ENCODE measurements at places on chromosomes 3 and 15.

- no peak for DNase-seq
Observed at GRCh38 chr3:115990669-115991068, 367.4 kb downstream of the GAP43 start.

DNA sequence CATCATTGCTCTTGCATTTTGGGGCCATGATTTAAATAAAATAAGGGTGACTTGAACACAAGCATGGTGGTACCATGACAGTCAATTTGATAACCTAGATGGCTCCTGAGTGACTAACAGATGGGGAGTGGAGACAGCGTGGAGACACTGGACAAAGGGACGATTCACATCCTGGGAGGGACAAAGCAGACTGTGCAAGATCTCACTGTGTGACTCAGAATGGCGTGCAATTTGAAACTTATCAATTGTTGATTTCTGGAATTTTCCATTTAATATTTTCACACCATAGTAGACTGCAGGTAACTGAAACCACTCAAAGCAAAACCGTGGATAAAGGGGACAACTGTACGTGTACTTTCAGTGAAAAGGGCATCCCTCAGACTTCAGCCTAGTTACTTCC, 25.5 kb downstream of the MCCC1 start:
- DNase-seq = no peak

GRCh38 chr15:48370460-48370859, 39.2 kb downstream of the DUT start:
- no peak for DNase-seq

DNA sequence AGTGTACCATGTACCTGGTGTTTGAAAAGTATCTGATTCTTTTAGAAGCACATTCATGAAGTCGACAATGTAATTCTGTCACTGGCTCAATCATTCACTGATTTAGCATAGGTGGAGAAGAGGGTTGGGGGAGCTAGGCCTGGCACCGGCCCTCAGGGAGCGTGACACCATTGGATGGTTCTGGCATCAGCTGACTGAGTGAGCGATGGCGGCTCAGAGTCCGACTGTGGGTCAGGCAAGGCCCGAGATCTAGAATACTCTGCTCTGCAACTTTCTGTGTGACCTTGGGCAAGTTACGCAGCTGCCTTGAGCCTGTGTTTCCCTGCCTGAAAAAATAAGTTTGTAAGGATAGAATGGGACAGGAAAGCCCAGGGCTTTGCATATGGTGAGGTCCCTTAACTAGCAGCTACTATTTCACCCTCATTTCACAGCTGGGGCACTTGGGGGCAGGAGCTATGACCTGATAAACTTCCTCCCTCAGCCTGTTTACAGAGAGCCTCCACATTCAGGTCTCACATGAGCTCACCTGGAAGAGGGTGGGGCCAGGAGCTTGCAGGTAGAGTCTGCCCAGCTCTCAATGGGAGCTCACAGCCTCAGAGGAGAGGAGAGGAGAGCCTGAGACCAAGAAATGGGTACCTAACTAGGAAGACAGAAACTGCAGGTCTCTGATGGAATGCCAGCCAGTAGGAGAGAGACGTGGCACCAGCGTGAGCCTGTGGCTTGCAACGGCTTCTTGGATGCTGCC, 153.7 kb upstream of the TLE3 start:
- DNase-seq = no peak

- DNase-seq = no peak
Observed at GRCh38 chr15:36911322-36911944, 188.9 kb downstream of the MEIS2 start.

DNA sequence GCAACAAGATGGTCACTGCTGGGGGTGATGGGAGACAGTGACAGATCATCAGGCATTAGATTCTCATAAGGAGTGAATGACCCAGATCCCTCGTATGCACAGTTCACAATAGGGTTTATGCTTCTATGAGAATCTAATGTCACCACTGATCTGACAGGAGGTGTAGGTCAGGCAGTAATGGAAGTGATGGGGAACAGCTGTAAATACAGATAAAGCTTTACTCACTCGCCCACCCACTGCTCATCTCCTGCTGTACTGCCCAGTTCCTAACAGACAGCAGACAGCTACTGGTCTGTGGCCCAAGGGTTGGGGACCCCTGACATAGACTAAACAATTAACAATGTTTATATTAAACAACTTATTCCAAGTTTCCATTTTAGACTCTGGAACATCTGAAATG, 25.4 kb downstream of the IFT80 start:
- no peak for DNase-seq

DNA sequence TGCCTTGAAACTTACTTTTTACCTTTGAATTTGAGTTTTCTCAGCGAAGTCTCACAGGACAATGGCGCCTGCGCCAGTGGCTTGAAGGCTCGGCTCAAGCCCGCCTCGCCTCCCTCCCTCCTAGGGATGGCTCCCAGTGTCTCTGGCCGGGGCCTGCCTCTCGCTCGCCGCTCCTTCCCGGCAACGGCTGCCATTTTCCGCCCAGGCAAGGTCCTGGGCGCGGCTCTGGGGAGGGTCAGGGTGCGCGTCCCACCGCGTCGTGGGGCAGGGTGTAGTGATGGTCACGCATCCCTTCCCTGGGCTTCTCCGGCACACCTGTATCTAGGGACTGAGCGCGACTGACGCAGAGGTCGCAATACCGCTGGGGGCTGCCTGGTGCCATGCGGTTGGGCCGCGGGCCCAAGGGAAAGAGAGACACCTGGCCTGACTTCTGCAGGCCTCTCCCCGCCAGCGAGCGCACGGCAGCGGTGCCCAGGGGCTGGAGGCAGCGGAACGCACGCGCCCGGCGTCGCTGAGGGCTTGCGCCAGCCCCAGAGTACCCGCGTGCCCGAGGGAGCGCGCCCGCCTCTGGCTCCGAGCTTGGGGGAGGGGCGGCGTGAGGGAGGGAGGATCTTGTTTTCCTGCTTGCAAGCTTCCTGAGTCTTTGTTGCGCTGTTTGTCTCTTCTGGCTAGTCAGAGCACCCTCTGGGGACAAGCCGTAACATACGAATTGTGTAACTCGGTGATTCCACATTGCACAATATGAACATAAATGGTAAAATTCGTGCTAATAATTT, 20.7 kb upstream of the FEM1B start:
- DNase-seq = peak; percentile 95

DNA sequence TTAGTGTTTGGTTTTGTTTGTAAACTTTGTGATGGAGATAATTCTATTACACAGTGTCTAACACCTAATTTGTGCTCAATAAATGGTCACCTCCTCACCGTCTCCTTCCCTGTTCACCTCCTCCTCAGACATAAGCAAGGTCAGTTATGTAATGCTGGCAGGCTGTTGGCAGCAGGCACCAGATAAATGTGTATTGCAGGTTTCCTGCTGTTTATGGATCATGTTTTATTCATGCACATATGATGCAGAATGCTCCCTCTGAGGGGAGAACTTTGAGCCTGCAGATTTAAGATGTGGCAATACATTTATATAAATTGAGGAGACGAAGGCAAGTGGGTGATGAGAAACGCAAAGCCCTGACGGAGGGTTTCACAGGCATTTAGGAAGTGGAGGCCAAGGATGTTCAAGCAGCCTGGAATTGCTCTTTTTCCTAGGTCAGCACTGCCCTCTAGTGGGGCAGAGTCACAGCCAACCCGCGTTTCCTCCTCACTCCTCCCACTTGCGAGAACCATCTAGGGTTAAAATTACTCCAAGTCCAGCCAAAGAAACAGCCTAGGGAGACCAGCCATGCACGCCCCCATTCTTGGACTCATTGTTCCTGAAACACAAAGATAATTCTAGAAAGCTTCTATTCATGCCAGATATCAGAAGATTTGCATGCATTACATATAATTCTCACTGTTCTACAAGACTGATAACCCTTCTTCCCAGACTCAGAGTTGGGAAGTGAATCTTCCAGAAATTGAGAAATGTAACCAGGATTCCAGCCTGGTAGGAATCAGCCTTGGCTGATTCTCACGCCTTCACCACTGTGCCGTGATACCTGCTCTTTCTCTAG, 228.7 kb downstream of the SLCO3A1 start:
- DNase-seq = peak; percentile 76

GRCh38 chr3:176714034-176714433, 483.2 kb downstream of the TBL1XR1 start:
- DNase-seq = no peak

DNA sequence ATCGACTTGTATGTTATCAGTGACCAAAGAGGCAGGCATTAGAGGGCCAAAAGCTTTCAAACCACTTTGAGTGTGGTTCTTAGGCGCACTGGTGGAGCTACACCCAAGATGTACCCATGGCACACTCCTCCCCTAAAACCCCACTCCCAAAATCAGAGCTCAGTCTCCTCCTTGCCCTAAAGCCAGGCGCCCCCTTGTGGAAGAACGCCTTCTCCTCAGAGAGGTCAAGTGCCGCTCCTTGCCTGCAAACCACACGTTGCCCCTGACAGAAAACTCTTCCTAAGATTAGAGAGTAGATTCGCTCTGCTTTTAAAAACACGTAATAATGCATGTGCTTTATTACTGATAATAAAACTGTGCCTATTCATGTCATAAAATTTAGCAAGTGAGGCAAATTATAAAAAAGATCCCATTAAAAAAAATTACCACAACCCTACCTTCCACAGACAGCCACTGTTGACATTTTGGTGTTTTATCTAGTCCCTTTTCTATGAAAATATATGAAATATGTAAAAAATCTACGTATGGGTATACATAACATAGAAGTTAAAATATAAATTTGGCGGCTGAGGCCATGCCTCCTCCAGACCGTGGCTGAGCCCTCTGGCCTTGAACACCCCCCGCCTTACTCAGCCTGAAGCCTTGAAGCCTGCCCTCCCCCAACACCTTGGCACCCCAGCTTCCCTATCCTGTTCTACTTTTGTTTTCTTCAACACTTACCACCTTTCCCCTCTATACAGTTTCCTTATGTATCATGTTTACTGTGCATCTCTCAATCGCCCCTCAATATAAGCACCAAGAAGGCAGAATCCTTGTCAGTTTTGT, 33.5 kb downstream of the BCL2L10 start:
- DNase-seq = peak; percentile 87

DNA sequence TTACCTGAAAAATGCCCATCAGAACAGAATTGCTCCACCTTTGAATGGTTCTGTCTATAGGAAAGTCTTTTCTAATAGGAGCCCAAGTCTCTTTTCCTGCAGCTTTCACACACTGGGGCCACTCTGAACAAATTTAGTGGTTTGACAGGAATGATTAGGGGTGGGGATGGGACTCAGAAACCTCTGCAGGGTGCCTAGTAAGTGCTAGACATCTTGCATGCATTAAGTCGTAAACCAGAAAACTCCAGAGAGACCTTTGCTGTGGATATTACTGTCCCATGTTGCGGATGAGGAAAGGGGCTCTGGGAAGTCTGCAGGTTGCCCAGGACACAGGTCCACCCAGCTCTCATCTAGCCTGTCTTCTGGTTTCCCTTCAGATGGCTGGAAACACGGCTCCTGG, 189.7 kb downstream of the OPA1 start:
- no peak for DNase-seq

DNA sequence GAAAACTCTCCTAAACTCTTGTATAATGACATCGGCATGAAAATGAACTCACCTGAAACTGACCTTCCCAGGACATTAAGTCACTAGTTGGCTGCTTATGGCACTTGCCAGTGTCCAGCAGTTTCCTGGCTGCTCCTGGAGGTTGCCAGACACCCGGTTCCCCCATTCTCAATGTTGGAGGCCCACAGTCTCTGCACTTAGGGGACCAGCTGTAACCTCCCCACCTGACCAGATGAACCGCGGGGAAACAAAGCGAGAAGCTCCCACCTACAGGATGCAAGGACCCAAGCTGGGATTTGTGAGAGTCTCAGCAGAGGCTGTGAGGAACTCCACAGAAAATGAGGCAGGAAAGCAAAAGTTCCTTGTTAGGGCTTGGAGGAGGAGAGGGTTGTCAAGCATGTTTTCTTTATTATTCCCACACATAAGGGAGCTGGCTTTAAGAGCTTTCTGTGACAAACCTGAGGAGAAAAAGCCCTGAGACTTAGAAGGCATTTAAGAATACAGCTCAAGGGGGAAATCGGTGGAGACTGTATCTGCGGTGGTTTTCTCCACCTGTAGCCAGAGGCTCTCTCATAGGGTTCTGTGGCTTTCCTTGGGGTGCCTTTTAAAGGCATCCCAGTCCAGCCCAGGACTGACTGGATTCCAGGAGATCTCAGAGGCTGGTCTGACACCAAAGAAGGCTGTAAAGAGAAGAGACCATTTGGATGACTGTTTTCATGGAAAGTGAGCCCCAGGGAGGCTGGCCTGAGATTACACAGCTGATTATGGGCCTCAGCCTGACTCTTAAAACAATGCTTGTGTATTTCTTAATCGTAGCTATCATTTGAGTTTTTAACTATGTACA, 4.6 kb downstream of the TPM1 start:
- no peak for DNase-seq

- no peak for DNase-seq
Observed at GRCh38 chr3:30112902-30113484, 493.4 kb upstream of the TGFBR2 start.

DNA sequence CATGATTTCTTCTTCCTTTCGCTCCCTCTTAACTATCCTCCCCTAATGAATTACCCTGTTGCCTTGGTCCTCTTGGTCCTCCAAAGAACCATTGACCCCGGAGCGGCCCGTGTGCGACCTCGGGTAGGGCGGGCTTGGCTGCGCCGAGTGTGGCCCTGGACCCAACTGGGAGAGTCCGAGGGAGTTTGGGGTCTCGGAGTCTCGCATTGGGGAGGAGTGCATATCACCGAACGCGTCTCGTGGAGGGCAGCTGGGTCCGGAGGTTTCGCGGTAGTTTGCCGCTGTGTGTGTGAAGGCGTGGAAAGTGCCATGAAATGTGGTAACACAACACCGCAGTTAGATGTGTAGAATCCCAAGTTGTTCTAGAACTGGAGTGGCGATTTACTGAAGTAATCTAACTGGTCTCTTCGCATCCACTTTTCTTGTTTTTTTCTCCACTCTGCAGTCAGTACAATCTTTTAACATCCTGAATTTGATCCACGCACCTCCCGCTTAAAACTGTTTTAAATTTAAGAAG, 363 bp downstream of the GTF2E1 start:
- no peak for DNase-seq

GRCh38 chr3:107432646-107433045, 55.4 kb downstream of the CCDC54 start:
- DNase-seq = no peak

DNA sequence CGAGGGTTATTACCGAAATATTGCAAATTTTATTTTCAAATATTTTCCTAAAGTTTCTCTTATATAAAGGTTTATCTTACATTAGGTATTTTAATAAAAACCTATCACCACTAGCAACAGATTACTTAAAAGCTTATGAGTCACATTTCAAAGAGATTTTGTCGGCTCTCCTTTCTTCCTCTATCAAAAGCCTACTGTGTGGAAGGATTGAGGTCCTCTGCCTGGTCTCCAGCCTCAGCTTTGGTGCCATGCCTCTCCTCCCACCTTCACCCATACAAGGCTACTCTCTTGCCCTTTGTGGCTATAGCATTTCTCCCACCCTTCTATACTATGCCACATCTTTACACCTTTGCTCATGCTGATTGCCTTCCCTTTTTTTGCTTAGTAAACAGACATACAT, 199.3 kb downstream of the TNIK start:
- DNase-seq = no peak

GRCh38 chr3:10753964-10754363, 62.1 kb upstream of the SLC6A11 start:
- peak; percentile 64 for DNase-seq

DNA sequence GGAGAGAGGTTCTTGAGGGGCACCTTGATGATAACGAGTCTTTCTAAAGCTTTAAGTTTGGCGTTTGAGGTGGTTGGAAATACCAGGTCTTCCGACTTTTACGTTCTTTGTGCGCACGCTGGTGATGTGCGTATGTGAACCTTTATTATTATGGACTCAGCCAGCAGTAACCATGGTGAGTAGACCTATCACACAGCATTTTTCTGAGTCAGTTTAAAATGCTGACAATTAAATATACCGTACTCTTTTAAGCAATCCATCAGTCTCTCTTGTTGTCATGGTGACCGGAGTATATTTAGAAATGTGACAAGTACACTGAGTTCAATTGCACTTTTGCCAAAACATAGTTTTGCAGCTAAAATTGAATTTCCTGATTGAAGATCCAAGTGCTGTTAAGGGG, 172.2 kb downstream of the LPP start:
- DNase-seq = no peak
